ENCODE measurements at places on chromosomes 5 and 9. TPM values are rescaled to one million over a fixed set of nuclear protein-coding genes. Genes with fewer than 3 reads are reported as not detected.
A peak's percentile ranks its signal among the peaks of the same experiment; 100 is the strongest.

GRCh38 chr5:98776066-98776705, 2.7 kb downstream of the RGMB start:
- no peak for DNase-seq

- no peak for DNase-seq
Measured at GRCh38 chr5:149030838-149031397, 31.9 kb downstream of the SH3TC2 start.

- DNase-seq, result peak; percentile 57
Measured at GRCh38 chr9:109010746-109011145, 2.6 kb downstream of the CTNNAL1 start.

The ENHO gene
- 0.27 TPM for total RNA-seq

GRCh38 chr9:87343816-87344430, 153.7 kb upstream of the DAPK1 start:
- no peak for DNase-seq

The DMXL1 gene
- total RNA-seq, result 25.1 TPM

GRCh38 chr9:132008855-132009812, 70.5 kb downstream of the MED27 start:
- no peak for DNase-seq

- DNase-seq, result no peak
Measured at GRCh38 chr9:79325501-79325900, 246.3 kb upstream of the TLE4 start.

GRCh38 chr5:52997424-52997823, 8.3 kb downstream of the ITGA2 start:
- DNase-seq, result no peak

DNA sequence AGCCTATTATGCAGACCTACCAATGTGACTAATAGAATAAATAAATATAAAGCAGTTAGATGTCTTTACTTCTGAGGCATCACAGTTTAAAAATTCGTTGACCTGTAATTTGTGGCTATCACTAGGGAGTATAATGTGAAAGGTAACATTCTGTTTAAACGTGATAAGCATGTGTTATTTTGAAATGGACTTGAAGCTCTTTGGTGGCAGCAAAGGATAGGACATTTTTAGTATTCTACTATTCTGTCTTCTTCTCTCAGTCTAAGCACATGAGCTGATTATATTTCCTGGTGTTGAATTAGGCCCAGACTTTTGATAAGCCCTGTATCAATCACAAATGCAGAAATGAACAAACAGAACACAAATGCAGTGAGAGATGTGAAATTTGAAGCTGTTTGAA, 974.0 kb upstream of the CDH10 start:
- no peak for DNase-seq

- DNase-seq, result no peak
Measured at GRCh38 chr5:42321785-42322184, 101.5 kb upstream of the GHR start.

DNA sequence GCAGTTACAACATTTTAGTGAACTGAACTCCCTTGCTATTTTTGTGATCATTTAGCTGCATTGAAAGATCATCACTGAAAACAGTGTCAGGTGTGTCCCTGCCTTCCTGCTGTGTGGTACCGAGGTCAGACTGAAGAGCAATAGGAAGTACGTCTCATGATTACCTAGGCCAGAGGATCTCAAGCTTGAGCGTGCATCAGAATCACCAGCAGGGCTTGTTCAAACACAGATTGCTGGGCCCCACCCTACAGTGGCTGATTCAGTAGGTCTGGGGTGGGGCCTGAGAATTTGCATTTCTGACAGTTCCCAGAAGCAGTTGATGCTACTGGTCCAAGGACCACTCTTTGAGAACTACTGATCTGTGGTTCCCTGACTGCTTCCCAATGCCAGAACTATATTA, 159.6 kb downstream of the ACTL7B start:
- no peak for DNase-seq

- DNase-seq, result no peak
Measured at GRCh38 chr5:91110686-91111085, 272.4 kb downstream of the ARRDC3 start.

DNA sequence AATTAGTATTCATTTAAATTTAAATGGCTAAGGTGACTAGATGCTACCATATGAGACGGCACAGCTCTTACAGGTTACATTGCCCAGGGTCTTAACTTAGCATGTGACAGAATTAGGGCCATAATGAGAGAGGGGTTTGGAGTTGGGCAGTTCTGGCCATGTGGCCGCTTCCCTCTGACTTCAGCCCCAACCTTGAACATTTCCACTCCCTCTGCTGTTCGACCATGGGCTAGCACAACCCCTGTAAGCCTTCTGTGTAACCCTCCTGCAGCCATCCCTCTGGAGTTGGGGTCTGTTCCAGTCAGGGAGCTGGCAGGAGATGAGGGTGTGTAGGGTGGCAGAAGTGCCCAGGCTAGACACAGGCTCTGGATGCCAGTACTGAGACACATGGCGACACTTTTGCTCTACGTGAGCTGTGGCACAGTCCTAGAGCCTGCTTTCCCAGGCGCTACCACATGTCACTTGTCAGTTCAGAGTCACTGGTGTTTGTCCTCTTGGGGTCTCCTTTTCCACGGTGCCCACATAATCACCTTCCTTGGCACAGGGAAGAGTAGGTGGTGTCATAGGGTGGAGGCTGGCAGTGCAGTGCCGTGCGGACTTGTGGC, 128.7 kb upstream of the PITX1 start:
- DNase-seq, result no peak

- DNase-seq, result peak; percentile 39
Measured at GRCh38 chr5:43017428-43017815, 22.7 kb downstream of the ANXA2R start.

GRCh38 chr9:99814359-99814758, 7.3 kb upstream of the NR4A3 start:
- no peak for DNase-seq

DNA sequence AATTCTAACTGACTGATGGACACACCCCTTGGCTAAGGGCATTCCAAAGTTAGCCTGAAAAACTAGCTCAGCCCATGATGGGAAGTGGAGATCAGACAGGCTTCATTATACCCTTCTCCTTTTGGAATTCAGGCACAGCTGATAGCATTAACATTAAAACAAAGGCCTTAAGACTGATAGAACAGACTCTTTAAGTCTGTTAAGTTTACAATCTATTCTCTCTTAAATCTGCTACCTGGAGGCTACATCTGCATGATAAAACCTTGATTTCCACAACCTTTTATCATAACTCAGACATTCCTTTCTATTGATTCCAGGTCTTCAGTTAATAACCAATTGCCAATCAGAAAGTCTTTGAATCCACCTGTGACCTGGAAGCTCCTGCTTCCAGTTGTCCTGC, 281.4 kb downstream of the TUSC1 start:
- DNase-seq, result no peak

DNA sequence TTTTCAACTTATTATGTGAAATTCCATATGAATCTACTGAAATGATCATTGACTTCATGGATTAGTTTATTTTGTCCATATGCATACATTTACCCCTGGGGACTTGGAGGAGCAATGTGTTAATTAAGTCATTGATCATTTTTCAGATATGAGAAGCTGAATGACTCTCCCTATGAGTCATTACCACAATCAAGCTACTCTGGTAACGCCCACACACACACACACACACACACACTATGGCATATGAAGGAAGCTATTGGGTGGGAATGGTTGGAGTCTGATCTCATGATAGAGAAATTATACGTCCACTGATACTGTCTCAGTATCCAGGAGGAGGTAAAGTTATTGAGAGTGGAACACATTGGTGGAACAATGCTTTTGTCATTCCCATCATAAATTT, 528.9 kb downstream of the AGTPBP1 start:
- DNase-seq, result peak; percentile 3

The WDR36 gene
- 80.7 TPM for total RNA-seq

The RHOBTB3 gene
- total RNA-seq, result 0.52 TPM

The PCDHGC3 gene
- 0.33 TPM for total RNA-seq

GRCh38 chr5:176772271-176773210, 37.8 kb upstream of the UNC5A start:
- no peak for DNase-seq

- DNase-seq, result no peak
Measured at GRCh38 chr9:78316166-78316892, 19.4 kb downstream of the PSAT1 start.

The IL3 gene
- total RNA-seq, result 0.49 TPM

DNA sequence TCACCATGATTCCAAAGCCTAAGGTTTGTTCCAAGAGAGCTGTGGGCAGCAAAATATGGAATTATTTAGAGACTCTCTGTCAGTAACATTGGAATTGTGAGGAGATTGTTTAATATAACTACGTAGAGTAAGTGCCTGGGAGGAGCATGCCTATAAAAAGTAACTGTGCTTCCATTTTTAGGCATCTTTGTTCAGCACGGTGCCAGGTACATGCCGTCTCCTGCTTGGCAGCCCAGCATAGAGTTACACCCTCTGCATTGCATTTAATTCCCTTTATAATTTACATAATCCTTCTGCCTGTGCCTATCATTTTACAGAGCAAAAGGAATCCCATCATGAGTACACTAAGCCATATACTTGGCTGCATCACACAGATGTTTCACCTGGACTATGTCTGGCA, 32.1 kb upstream of the ALDH1A1 start:
- DNase-seq, result no peak

GRCh38 chr9:127915325-127915752, 1.5 kb downstream of the ST6GALNAC4 start:
- no peak for DNase-seq

All from activated naive CD8-positive, alpha-beta T cell treated with anti-CD3 and anti-CD28 coated beads for 36 hours (primary cell).